Inflammatory macrophage (primary cell): ENCODE measurements at places on chromosomes 1 and 21.

GRCh38 chr21:27275294-27275927, 308.5 kb upstream of the ADAMTS5 start:
- peak; percentile 71 for DNase-seq

DNA sequence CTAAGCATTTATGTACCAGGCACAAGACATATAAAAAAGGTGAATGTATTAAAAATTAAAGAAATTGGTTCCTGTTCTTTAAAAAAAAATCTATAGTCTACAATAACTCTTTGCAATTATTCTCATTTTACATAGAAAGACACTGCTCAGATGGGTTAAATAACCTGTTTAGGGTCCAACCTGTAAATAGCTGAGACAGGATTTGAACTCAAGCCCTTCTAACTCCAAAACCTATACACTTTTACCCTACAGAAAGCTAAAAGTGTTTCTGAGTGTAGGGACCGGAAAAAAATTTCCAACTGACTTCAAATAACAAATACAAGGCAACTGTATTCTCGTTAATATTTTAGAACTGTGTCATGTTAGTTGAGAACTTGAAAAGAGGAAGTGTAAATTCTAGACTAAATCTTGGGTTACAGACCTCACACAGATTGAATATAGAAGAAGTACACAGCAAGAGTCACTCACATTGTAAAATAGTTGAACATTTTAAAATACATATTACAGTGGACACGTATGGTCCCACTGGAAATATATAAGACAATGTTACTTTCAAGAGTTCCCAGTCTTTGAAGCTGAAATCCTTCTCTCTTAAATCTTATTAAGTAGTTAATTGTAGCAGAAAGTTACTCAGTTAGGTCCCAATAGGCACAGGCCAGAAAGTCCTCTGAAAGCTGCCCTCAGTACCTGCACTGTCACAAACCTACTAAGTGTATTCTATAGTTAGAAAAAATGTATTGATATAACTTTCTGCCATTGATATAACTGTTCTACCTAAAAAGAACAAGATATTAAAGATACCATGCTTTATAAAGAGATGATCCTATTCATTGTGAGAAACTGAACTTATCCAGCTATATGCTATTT, 7.3 kb downstream of the EDEM3 start:
- no peak for DNase-seq

DNA sequence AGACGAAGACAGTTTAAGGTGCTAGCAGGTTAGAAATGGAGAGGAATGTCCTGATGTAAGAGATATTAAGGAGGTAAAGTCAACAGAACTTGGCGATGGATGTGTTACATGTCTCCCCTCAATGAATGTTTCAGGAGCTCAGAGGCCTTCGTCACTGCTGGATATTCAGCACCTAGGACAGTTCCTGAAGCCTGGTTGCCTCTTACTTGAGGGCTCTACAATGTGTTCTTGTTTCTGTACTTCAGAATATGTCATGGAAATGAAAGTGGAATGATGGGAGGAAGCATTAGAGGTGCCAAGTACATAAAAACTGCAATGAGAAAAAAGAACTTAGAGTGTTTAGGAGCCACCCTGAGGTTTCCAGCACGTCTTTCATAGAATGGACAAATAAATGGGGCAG, 17.7 kb downstream of the TNR start:
- DNase-seq, result peak; percentile 22

DNA sequence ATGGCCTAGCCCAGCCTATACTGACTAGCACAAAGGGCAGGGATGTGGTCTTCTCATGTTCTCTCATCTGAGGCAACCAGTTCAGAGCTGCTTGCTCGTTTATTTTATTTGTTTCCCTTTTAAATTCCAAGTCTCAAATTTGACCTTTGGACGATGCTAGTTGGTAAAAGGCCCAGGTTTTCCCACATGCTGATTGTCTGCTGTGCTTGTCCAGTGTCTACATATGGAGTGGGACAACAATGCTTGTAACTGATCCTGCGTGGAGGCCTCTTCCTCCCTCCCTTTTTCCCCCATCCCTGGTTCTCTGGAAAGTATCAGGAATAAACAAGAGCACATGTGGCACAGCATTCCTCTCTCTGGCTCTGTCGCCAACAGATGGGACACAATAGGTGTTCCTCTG, 34.0 kb upstream of the BEND5 start:
- no peak for DNase-seq

- DNase-seq, result no peak
Measured at GRCh38 chr1:182029002-182029378, 32.5 kb downstream of the ZNF648 start.

DNA sequence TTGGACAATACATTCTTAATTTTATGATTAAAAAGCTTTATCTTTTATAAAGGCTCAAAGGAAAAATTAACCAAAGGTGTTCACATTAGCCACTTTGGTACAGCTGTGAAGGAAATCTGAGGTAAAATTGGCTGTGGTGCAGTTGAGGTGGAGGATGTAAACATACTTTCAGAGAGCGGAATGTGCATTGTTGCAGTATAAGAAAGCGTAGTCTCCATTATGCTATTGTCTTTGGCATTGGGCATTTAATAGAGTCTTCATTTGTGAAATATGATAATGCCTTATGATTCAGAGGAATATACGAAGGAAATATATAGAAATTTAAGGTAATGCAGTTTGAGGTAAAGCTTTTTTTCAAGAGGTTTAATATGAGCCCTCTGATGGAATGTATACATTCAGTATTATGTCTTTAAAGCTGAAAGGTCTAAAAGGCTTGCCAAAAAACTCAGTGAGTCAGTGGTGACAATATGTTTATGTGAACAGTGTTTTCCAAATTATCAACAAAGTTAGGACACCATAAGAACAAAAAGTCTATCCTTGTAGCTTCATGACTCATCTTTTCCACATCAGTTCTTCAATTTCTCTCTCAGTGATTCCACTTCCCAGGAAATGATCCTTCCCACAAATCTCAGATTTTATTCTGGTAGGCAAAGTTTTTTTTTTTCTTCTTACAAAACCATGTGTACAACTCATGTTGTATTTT, 26.9 kb upstream of the DDR2 start:
- DNase-seq, result no peak
